Activated CD8-positive, alpha-beta memory T cell treated with anti-CD3 and anti-CD28 coated beads for 1 hour (primary cell): ENCODE measurements at places on chromosomes 11 and 22.

DNA sequence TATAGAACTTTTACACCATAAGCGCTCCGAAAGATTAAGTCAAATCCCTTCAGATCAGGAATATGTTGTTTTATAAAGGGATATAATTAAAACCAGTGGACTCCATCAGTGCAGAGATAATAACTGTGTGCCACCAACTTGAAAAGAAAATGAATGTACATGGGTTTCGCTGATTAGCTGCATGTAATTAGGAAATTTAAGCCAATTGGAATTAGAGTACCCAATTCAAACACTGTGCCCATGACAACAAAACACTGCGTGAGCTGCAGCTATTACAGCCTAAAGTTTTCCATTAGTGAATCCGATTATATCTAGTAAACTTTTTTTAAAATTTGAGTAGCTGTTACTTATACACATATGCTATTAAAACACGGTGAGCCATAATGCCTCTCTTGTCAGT, 392.3 kb upstream of the ARHGAP42 start:
- DNase-seq = no peak

DNA sequence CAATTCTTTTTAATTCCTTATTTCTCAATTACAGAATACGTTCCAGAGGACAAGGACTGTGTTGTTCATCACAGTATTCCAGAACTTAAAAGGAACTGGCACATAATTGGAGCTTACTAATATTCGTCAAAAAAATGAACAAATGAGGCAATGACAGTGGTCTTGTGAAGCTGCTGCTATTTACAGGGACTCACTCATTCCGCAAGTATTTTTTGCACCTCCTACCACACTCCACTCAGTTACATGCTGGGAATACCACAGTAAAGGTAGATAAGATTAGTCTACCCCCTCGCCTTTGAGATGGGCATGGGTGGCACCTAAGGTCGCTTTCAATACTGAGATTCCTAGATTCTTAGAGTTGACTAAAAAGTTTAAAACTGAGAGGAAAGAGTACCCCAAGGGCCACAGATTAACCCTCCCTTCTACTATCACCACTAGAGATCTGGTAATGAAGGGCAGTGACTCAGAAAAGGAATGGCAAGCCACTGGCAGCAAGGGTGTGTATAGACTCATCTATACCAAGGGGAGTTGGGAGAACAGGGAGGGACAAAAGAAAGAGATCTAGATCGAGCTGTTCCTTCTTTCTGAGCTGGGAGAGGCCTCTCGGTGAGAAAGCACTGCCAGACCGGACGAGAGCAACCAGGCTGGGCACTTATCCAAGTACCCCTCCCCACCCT, 85.0 kb downstream of the RPL27A start:
- no peak for DNase-seq

- no peak for DNase-seq
These were observed 106.7 kb downstream of the ETS1 start for GRCh38 chr11:128480665-128481064.

GRCh38 chr22:27124351-27124966, 467.1 kb downstream of the MIAT start:
- DNase-seq = no peak

GRCh38 chr11:86804951-86805350, 4.6 kb downstream of the PRSS23 start:
- no peak for DNase-seq

DNA sequence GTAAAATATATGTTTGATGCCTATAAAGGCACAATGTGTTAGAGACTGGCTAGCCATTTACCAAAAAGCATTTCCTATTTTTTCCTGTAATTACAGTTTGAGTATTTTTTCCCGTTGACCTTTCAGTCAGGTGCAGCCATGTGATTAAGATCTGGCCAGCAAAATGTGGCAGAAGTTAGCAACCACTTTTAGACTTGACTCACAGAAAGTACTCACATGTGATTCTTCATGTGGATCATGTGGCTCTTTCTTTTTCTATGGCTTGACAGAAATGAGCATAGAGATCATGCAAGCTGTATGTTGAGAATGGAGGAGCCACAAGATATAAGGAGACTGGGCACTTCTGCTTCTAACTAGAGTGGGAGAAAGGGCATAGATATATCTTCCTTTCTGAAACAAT, 27.3 kb upstream of the RAB38 start:
- DNase-seq = no peak

DNA sequence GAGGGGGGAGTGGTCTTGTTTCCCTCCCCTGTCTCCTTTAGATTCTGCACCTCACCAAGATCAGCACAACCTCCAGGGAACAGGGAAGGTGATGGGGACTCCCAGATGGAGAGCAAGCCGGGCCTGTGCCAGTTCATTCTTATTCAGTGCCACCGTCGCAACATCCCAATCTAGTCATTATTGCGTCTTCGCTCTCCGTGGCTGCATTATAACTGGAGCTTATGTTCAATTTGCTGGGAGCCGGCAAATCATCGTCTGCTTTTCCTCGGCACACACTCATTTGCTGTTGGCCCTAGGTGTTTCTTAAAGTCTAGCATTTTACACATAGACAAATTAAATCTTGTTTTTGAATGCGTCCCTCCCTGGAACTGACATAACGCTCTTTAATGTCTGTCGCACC, 1269.7 kb downstream of the BRD1 start:
- no peak for DNase-seq

DNA sequence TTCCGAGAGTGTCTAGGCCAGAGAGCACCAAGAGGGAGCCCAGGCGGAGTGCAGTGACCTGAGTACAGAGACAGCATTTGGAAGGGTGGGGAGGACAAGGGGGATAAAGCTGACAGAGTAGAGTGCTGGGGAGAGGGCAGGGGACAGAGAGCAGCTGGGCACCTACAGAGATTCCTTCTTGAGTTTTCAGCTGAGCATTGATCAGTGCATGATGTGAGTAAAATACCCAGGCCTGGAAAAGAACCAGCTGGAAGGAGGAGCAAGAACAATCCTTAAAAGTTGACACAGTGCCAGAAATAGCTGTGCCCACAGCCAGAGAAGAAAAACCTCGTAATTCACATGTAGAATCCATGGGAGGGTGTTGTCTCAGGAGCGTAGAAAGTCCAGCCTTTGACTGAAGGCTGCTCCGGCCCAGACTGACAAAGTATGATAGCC, 33.9 kb upstream of the PANX2 start:
- no peak for DNase-seq

DNA sequence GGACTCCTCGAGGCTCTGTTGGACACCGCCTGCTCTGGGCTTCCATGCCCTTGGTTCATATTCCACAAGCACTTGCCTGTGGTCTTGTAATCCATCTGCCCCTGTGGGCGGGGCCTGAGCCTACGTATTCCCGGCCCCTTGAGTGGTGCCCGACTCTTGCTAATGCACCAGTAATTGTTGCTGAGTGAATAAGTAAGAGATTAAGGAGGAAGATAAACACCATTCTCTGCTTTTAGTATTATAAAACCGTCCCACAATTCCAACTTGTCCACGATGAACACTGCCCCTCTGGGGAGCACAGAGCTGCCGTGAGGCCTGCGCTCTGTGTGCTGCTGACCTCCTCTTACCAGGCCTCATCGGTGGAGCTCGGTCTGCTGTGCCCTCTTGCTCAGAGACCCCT, 50.3 kb downstream of the MICAL2 start:
- no peak for DNase-seq

- no peak for DNase-seq
These were observed 148.8 kb downstream of the CRYBB2 start for GRCh38 chr22:25368271-25368670.

- no peak for DNase-seq
These were observed 36.2 kb downstream of the MPPED1 start for GRCh38 chr22:43448048-43448447.

- no peak for DNase-seq
These were observed 61.0 kb upstream of the PLET1 start for GRCh38 chr11:112321501-112322172.

DNA sequence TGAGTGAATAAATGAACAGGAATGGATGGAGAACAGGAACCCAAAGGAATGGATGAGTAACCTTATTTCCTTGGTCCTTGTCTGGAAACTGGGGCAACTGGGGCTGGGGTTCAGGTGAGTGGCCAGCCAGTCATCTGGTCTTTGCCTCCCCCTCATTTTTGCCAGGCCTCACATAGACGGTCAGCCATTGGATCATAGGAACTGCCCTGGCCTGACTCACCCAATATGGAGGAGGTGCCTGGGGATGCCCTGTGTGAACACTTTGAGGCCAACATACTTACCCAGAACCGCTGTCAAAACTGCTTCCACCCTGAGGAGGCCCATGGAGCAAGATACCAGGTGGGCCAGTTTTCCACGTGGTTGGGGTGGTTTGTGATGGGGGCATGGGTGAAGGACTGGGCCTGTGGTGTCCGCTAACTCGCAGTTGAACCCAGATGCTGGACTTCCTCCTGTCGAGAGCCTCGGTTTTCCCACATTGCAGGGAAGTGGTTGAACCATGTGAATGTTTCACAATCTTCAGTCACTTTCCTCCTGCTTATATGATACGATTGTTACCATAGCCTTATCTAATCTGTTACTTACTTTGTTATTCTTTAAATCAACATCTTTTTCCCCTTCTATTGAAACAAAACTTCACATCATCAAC, 4.4 kb downstream of the TRIOBP start:
- DNase-seq = no peak

GRCh38 chr11:61632096-61632495, 48.1 kb upstream of the DAGLA start:
- no peak for DNase-seq

DNA sequence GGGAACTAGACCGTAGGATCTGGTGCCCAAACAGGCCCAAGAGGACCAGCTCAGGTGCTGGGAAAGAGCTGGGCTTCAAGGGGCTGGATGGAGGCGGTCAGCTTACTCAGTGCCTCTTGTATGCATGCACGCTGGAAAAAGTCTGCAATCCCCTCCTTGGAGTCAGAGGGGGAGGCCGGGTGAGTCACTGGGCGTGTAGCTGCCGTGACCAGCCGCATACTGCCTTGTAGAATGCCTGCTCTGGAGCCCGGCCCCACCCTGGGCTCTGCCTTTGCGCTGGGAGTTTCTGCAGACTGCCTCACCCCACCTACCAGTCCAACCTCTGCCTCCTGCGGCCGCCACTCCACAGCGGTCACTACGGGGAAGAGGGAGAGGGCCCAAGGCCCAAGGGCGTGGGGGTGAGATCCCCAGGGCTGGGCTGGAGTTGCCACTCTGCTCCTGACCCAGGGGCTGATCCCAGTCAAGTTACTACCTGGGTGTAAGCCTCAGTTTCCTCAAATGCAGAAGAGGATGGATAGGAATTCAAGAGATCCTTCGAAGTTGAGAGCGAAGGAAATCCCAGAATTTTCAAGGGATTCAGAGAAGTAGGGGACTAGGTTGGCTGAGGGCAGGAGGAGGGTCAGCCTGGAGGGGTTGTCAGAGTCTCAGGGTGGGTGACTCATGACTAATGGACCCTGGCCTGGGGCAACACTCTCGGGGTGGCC, 4.2 kb downstream of the MRGPRF start:
- DNase-seq = no peak

- DNase-seq = no peak
These were observed 74.6 kb upstream of the SUSD2 start for GRCh38 chr22:24106385-24107381.

GRCh38 chr11:100635194-100635593, 51.9 kb upstream of the ARHGAP42 start:
- DNase-seq = no peak

DNA sequence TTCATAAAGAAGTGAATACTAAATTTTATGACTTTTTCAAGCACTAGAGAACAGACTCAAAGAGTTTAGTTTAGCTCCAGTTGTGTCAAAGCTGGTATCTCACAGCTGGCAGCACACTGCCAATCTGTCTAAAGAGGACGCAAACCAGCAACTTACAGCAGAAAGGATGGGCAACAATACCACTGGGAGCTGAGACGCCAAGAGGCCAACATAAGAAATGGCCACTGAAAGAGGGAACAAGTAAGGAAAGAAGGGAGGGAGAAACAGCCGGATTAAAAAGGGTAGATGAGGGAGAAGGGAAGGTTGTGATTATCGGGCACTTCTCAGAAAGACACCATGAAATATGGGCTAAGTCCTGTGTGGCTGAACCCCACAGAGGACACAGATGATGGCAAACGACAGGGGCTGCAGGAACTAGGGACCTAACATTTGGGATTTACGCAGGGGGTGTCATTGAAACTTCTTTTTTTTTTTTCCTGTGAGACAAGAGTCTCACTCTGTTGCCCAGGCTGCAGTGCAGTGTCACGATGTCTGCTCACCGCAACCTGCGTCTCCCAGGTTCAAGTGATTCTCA, 41.7 kb downstream of the SERPIND1 start:
- no peak for DNase-seq

- DNase-seq = no peak
These were observed 906 bp upstream of the NAA40 start for GRCh38 chr11:63937713-63938478.

- DNase-seq = no peak
These were observed 119.6 kb downstream of the TENM4 start for GRCh38 chr11:79321263-79321662.

GRCh38 chr11:64234647-64235379, 429 bp downstream of the VEGFB start:
- peak; percentile 40 for DNase-seq

- no peak for DNase-seq
These were observed 4.5 kb upstream of the CREB3L1 start for GRCh38 chr11:46272816-46273427.

DNA sequence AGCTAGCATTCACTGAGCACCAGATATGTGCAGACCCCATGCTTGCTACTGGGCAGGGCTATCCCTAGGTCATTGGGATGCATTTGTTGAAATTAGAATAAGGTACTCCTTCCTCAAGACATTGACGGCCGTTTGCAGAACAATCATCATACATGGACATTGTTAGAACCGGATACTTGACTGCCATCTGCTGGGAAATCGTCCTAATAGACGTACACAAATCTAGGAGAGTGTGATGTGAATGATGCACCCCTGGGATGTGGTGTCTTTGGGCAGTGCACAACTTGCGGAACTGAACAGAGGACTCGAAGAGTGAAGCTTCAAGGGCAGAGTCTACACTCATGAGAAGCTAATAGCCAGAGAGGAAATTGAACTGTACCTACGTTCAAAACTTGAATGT, 35.9 kb downstream of the MYO18B start:
- no peak for DNase-seq

DNA sequence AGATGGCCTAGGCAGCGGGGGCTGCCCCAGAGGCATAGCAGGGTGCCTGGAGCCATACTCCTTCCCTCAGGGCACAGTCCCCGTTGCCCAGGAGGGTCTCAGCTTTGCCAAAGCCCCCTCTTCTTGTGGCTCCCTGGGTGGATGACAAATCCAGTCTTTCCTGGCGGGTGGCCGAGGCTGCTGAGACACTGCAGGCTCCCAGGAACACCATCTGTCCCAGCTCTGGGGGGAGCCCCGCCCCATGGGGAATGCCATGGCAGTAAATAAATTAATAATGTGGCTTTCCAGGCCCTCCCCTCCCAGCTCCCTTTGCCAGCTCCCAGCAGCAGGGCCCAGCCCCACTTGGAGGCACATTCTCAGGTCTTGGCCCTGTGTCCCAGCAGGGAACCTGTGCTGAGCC, 45.0 kb downstream of the PDE2A start:
- DNase-seq = no peak

DNA sequence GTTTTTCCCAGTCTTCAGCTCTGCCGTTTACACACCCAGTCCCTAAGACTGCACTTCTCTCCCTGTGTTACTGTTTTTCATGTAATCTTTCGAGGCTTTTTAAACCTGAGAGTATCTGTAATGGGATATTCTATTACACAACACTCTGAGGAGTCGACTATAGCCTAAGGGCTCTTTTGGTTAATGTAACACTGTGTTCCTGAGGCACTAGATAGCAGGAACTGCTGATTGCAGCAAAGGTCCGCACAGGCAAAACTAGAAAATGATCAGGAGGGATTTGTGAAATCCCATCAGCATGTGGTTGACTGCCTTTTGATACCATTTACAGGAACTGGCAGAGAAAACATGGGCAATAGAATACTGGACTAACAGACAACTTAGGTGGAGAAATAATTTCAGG, 512.3 kb upstream of the RAG2 start:
- no peak for DNase-seq

- DNase-seq = no peak
These were observed 2091.9 kb downstream of the LRRC4C start for GRCh38 chr11:39367534-39367933.
